ENCODE measurements at places on chromosomes 6 and 20.

- no peak for DNase-seq
Observed at GRCh38 chr6:122953766-122954165, 42.3 kb upstream of the CLVS2 start.

- no peak for DNase-seq
Observed at GRCh38 chr6:88013554-88013953, 34.1 kb upstream of the SPACA1 start.

DNA sequence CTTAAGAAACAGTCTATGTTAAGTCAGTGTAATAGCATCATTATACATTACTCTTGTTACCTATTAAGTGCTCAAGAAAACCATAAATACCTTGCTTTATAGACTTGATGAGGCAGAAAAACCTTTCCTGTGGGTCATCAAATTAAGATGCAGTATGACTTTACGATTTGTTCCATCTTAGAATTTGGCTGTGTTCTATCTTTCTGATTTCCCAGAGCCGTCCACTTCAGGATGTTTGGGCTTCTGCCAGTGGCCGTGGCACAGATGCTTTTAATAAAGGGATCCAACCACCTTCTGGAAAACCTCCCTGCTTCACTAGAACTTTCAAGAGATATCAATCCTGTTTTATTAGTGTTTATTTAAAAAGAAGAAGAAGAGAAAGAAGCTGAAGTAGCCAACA is 71.2 kb downstream of the PDE7B start:
- DNase-seq, result no peak

DNA sequence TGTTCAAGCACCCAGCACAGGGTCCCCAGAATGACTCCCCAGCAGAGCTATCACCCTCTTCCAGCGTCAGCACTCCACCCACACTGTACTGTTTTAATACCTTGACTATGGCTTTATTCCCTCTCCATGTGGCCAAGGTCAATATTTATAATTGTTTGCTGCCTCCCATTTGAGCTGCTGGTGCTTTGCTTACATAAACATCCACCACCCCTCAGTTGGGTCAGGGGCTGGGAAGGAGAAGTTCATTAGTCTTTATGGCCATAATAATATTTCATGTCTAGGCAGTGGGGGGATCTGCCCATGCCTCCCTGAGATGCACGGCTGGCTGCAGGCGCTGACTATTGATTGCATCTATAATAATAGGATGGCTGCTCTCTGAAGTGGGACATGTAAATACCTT is 41.8 kb upstream of the SAYSD1 start:
- DNase-seq, result no peak

DNA sequence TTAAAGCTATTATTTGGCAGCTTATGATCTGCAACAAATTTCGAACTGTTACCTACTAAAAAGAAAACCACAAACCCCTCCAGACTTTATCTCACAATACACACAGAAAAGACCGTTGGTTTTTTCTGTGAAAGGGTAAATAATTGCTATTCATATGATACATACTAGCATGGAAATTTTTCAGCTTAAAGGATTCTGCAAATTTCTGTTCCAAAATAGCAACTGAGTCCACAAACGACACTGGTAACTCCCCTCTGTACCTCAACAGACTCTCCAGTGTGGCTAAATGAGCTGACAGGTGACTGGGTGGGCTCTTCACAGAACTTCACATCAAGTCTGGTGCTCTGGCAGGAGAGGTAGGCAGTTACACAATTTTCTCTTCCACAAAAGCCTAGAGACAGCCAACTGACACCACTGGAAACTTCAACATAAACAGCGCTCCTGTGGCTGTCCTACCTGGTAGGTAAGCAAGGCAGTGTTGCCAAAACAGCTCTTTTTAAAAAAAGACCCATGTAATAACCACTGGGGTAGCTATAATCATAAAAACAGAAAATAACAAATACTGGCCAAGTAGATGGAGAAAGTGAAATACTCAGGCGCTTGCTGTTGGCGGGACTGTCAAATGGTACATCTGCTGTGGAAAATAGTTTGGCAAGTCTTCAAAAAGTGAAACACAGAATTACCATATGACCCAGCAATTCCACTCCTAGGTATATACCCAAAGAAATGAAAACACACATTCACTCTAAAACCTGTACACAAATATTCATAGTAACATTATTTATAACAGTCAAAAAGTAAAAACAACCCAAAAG is 37.8 kb downstream of the ELOVL5 start:
- no peak for DNase-seq

DNA sequence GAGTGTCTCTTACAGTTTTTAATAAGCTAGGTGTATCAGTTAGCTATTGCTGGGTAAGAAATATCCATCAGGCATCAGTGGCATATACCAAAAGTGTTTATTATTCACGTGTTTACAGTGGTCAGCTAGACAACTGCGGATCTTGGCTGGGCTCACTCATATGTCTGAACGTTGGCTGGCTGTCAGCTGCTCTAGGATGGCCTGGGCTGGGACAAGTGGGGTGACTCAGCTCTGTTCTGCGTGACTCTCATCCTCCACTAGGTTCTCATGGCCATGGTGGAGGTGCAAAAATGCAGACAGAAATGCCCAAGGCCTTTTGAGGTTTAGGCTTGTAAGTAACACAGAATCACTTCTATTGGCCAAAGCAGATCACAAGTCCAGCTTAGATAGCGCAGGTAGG is 22.0 kb downstream of the ZNF341 start:
- no peak for DNase-seq

DNA sequence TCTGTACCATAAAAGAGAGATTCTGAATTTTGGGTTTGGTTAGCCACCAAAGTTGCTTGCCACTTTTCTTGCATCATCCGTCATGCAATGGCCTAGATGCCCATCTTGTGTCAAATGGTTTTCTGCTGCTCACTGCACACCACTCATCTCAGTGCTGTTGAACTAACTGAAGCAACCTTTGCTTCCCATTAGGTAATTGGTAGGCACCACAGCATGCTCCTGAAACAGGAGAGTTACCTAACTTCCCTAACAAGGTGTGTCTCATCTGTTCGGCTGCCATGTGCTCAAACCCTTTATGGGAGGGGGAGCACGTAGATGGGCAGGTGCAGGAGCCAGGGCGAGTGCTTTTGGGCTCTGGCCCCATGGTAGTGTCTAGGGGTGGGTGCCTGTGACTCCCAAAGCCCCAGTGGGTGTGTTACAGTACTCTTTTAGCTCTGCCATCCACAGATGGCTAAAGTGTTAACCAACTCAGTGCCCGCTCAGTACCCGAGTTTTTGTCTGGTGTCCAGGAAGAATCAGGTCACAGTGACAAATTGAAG is 147.4 kb upstream of the SPACA1 start:
- no peak for DNase-seq

- DNase-seq, result no peak
Observed at GRCh38 chr6:33958526-33959328, 154.9 kb upstream of the MLN start.

GRCh38 chr6:5173810-5174209 is 86.9 kb downstream of the LYRM4 start:
- no peak for DNase-seq

GRCh38 chr6:145809211-145809610 is 5.4 kb downstream of the FBXO30 start:
- no peak for DNase-seq

- DNase-seq, result no peak
Observed at GRCh38 chr6:145453376-145453775, 281.9 kb downstream of the EPM2A start.

- no peak for DNase-seq
Observed at GRCh38 chr20:44113618-44114376, 73.2 kb downstream of the JPH2 start.

DNA sequence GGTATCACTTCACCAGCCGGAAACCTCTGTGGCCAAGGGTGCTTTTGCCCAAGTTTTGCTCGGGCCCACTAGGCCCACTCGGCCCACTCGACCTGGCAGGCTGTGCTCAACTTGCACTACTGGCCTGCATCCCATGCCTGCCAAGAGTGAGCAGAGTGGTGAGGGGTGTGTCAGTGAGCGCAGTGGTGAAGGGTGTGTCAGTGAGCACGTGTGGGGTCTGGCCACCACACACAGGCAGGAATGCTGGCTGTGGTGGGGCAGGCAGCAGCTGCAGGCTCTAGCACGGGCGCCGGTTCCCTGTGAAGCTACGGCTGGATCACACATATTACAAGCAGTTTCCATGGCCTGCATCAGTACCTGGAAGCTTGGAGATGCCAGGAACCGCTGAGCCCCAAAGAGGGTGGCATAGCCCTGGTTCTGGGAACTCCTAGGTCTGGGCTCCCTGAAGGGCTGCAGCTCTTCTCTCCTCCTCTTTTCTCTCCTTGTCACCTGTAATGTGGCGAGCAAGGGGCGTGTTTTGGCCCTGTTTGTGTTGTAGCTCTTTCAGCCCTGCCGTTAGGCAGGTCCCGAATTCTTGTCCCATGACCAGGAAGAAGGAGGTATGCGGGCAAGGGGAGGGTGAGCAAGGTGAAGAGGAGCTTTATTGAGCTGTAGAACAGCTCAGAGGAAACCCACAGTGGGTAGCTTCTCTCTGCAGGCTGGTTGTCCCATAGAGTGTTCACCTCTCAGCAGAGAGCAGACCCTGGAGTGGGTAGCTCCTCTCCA is 51.0 kb upstream of the CLDN20 start:
- DNase-seq, result no peak

DNA sequence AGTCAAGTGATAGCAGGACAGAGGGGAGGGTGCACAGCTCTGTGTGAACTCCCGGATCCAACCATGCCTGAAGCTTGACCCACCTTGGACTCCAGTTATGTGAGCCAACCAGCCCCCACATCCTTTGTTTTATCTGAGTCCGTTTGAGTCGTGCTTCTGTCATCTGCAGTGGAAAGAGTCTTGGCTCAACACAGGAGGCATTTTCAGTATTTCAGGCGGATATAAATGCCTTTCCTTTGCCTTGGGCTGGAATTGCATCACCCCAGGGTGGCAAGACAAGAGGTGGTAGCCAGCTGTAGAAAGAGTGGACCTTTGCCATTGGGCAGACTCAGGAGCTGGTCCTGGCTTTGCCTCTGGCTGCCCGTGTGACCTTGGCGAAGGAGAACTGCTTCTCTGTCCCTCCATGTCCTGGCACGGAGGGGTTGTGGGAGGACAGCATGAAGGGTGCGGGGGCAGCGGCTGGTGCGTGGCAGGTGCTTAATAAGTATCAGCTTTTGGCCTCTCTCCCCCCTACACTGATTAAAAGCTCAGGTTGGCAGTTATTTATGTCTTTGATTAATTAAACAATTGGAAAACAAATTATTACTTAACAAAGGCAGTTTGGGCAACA is 42.6 kb upstream of the APCDD1L start:
- DNase-seq, result no peak

- DNase-seq, result no peak
Observed at GRCh38 chr20:34512266-34512954, 3.8 kb upstream of the DYNLRB1 start.

DNA sequence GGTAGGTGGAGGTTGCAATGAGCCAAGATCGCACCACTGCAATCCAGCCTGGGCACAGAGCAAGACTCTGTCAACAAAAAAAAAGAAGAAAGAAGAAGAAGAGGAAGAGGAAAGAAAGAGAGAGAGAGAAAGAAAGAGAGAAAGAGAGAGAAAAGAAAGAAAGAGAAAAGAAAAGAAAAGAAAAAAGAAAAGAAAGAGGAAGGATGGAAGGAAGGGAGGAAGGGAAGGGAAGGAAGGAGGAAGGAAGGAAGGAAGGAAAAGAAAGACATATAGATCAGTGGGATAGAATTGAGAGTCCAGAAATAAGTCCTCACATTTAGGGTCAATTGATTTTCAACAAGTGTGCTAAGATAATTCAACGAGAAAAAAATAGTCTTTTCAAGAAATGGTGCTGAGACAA is 34.0 kb upstream of the SH3BGRL2 start:
- DNase-seq, result no peak

GRCh38 chr6:108252055-108252454 is 8.8 kb downstream of the SNX3 start:
- no peak for DNase-seq

DNA sequence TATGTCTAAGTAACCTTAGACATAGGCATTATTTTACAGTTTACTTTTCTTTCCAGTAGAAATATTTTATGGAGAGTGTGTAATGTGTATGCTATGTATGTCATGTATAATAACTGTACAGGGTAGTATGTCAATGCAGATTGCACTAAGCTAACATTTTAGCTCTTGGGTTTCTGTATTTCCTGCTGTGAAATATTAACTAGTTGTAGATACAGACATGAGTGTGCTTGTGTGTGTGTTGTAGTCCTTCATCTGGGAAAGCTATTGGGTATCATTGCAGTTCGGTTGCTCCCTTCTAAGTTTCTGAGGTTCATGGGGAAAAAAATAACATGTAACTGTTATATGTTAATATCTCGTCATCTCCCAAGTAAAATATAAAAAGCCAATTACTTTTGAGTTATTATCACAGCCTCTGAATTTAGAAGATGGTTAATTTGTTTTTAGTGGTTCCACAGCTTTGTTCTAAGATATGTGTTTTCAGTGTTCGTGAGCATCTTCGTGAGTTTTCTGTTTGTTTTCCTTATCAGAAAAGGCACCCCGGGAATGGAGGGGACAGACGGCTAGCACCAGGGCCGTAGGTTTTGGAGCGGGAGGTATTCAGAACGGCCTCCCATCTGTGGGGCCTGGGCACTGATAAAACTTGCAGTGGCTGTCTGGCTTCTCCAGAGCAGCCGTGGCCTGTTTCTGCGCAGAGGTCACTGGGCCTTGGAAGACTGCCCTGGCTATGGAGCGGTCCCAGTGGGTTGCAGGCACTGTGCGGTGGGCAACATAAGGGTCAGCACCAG is 215.0 kb downstream of the ARID1B start:
- no peak for DNase-seq

- DNase-seq, result no peak
Observed at GRCh38 chr6:121335087-121336008, 1.1 kb upstream of the TBC1D32 start.

DNA sequence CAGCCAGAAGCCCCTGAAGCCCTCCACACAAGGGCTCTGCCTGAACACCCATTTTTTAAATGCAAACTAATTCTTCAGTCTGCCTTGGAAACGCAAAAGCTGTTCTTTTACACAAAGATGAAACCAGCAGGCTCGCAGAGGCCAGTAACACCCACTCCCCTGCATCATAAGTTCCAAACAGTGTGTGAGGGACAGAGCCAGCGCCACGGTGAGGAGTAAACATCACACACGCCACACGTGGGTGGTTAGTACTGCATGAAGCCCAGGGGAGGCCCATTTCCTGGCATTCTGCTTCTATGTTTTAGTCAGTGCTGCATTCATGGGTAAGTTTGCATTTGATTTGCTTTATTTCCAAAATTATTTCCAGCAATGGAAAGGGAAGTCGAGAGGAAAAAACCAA is 217.7 kb upstream of the RIN2 start:
- no peak for DNase-seq

GRCh38 chr6:3752531-3753227 is 1.2 kb upstream of the PXDC1 start:
- DNase-seq, result no peak

GRCh38 chr6:110990840-110991576 is 9.2 kb downstream of the RPF2 start:
- no peak for DNase-seq

GRCh38 chr6:3157131-3157933 is at the start of gene TUBB2A:
Gene TUBB2A (minus strand): TSS chr6:3157544. CDS start chr6:3157463, 81 bp downstream.
- peak; percentile 92 for DNase-seq

Data from Caco-2 (cell line).